Fibroblast of skin of left biceps (primary cell): ENCODE measurements at places on chromosomes 16 and 17.

DNA sequence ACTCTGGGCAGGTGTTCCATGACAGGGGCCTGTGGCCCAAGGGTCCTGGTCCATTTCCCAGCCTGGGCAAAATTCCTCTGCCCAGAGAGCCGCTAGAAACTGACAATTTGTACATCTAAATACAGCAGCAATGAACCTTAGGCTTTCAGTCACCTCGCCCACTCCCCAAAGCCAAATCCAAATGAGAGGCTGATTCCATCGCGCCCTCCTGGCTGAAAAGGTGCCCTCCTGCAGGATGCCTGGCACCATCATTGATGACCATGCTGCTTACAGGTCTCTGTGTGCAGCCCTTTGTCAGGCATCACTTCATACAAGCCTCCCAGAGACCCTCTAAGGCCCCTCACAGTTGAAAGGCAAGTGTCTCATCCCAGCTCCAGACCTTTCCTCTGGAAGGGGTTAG lies 114.7 kb downstream of the C16orf78 start:
- no peak for DNase-seq

GRCh38 chr16:66746682-66747081 lies 4.7 kb downstream of the DYNC1LI2 start:
- DNase-seq, result no peak

GRCh38 chr16:49914657-49915056 lies 58.7 kb upstream of the ZNF423 start:
- no peak for DNase-seq

DNA sequence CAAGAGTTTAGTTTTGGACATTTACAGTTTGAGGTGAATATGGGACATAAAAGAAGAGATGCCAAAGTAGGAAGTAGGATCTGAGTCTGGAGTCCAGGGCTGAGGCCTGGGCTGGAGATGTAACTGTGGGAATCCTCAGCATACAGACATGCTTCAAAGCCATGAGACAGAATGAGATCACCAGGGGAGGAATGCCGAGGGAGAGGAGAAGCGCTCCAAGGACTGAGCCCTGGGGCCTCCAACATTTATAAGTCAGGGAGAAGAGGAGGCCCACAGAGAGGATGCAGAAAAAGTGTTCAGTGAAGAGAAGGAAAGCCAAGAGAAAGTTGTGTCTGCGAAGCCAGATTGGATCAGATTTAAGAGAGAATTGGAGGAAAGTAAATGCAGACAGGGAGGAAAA lies 277.5 kb upstream of the MYOCD start:
- DNase-seq, result no peak

- no peak for DNase-seq
Observed at GRCh38 chr17:7382901-7383300, 2.0 kb downstream of the TNK1 start.

DNA sequence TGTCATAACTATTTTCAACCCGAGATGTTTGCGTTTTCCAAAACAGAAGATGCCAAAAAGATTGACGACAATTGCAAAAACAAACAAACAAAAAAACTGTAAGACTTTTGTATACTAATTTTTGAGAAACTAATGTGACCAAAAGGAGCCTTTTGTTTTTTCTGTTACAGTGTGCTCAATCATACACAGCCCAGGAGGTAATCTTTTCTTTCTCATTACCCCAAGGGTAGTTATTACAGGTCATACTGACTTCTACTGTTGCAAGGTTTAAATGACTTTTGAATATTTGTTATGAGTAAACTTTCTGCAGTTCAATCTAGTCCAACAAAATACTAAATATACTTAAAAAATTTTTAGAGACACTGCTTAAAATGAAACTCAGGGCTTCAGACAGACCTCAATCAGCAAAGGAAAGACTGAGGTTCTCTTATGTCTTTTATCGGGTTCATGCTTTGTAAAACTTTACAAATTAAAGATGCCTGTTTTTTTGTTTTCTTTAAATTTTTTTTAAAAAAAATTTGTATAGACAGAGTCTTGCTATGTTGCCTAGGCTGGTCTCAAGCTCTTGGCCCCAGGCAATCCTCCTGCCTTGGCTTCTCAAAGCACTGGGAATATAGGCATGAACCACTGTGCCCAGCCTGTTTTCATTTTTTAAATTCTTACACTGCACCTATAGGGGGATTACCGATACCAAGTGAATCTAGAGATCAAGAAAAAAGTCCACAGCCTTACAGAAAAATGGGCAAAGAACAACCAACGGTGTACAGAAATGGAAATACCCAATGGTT lies 47.6 kb downstream of the SPOP start:
- DNase-seq, result no peak

- DNase-seq, result no peak
Observed at GRCh38 chr16:29848420-29849297, 14.4 kb downstream of the CDIPT start.
